ENCODE measurements at places on chromosomes 7 and 10. TPM values are rescaled to one million over a fixed set of nuclear protein-coding genes. Genes with fewer than 3 reads are reported as not detected.

GDF10 gene
- total RNA-seq, result not detected

FAM180A gene
- not detected for total RNA-seq

MMP21 gene
- 0.34 TPM for total RNA-seq

HSPB1 gene
- total RNA-seq, result 120 TPM

SPOCK2 gene
- 6.6 TPM for total RNA-seq

AKAP9 gene
- 50.0 TPM for total RNA-seq

SEC24C gene
- total RNA-seq, result 93.3 TPM

WEE2 gene
- not detected for total RNA-seq

ADRA2A gene
- total RNA-seq, result not detected

DYNC1I1 gene
- 15.1 TPM for total RNA-seq

ZNF117 gene
- total RNA-seq, result 4.8 TPM

EPHB6 gene
- 0.09 TPM for total RNA-seq

PNLIP gene
- not detected for total RNA-seq

IL6 gene
- total RNA-seq, result 1.0 TPM

NUTM2E gene
- not detected for total RNA-seq

C10orf67 gene
- not detected for total RNA-seq

TAS2R4 gene
- total RNA-seq, result 0.42 TPM

HOXA13 gene
- total RNA-seq, result under 0.01 TPM

LRRD1 gene
- total RNA-seq, result under 0.01 TPM

ZNF786 gene
- 7.7 TPM for total RNA-seq

ACBD7 gene
- total RNA-seq, result 0.85 TPM

HGF gene
- total RNA-seq, result 3.4 TPM

FAM204A gene
- total RNA-seq, result 67.8 TPM

RASSF4 gene
- total RNA-seq, result 13.1 TPM

KRIT1 gene
- total RNA-seq, result 67.0 TPM

Measured in dermis blood vessel endothelial cell (primary cell).